ENCODE measurements at places on chromosomes 12 and 14.

DNA sequence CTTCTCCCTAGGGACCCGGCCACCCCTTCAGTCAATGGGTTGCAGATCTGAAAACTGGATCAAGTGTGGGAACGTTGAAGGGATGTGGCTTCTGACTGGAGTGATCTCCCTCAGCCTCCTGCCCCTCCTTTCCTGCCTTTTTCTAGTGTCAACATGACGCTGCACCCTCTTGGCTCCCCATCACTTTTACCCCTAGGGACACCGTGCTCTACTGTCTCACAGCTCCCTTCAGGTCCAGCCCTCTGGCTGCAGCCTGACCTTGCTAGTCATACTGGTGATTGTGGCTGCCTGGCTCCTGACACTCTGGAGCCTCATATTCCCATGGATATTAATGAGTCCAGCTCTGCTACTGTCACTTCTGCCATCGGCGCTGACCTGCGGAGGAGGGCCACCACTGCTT is 51.5 kb upstream of the RASSF3 start:
- peak; percentile 28 for DNase-seq

- no peak for DNase-seq
Measured at GRCh38 chr14:98835051-98835824, 436.8 kb downstream of the BCL11B start.

GRCh38 chr14:32329146-32329545 is at the start of gene AKAP6:
Gene AKAP6, plus strand, starts transcription at chr14:32329298. Its CDS starts 104,196 bp downstream, at chr14:32433494.
- DNase-seq: no peak

- DNase-seq: no peak
Measured at GRCh38 chr14:96816281-96816680, 19.1 kb downstream of the VRK1 start.

GRCh38 chr14:98947911-98948595 is 323.9 kb downstream of the BCL11B start:
- no peak for DNase-seq

- no peak for DNase-seq
Measured at GRCh38 chr14:52792097-52792415, 649 bp upstream of the GNPNAT1 start.

DNA sequence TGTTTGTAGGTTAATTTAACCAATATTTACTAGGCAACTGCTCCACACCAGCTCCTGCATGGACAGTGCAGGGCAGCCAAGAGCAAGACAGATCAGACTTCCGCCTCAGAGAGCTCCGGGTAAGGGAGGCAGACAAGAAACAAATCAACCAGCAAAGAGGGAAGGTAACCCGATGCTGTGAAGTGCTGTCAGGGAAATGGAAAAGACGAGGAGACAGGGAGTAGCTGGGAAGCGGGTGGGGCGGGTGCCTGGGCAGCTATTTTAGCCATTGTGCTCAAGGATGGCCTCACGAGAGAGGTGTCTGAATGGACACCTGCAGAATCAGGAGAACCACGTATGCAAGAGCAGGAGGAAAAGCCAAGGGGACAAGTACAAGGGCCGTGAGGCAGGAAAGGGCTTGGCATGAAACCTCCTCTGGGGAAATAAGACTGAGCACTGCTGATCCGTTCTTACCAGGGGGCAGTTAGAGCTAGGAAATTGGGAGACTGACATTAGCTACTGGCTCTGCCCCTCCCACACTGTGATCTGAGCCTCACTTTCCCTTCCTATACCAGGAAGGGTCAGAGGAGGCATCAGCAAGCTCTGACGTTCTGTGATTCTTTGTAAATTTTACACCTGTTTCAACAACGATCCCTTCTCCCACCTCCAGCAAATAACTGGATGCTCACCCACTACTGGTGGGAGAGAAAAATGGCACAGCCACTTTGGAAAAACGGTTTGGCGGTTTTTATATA is 6.5 kb upstream of the TMEM119 start:
- no peak for DNase-seq

Measured in adrenal gland (tissue), 19 donors.